Gastrocnemius medialis (tissue), 4 donors: ENCODE measurements at places on chromosomes 2 and 18. TPM values are rescaled to one million over a fixed set of nuclear protein-coding genes. Genes with fewer than 3 reads are reported as not detected.

The KCTD18 gene
- 19.8 TPM for total RNA-seq

The DIPK1C gene
- total RNA-seq = not detected

The UXS1 gene
- 8.0 TPM for total RNA-seq

The AOX1 gene
- total RNA-seq = 22.1 TPM

The ALLC gene
- not detected for total RNA-seq

The APCDD1 gene
- total RNA-seq = 4.8 TPM

The TEX44 gene
- total RNA-seq = not detected

The TXNDC2 gene
- total RNA-seq = not detected

DNA sequence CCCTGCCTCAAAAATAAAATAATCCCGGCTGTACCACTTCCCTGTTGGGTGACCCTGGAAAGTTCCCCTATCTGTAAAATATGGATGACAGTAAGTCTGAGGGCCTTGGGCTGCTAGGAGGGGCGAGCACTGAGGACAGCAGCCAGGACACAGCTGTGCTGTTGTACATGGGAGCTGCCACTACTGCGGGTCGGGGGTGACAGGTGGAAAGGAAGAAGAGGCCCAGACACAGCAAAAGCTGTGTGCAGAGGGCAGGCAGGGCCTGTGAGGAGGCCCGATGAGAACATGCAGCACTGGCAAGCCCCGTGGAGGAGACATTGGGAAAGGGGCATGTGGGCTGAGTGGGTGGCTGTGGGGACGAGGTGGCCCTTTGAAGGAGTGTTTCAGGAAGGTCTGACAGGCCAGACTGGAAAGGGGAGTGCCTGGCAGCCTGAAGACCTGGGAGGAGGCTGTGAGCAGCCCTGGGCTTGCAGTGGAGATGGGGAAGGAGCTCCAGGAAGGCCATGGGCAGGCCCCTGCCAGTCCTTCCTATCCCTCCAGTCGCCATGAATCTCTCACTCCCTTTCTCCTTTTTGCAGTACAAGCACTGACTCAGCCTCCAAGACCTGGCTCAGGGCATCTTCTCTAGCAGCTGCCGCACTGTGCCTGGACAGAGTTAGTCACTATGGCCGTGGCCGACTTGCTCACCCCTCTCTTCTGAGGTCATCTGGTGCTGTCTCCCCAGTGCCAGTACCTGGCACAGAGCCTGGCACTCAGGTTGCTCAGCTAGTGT lies 28.9 kb upstream of the SEMA4C start:
- peak; percentile 33 for DNase-seq
- H3K36me3 ChIP-seq = no peaks in the 10 kb centered on the region
- H3K27ac ChIP-seq = no peak overlapping the region

DNA sequence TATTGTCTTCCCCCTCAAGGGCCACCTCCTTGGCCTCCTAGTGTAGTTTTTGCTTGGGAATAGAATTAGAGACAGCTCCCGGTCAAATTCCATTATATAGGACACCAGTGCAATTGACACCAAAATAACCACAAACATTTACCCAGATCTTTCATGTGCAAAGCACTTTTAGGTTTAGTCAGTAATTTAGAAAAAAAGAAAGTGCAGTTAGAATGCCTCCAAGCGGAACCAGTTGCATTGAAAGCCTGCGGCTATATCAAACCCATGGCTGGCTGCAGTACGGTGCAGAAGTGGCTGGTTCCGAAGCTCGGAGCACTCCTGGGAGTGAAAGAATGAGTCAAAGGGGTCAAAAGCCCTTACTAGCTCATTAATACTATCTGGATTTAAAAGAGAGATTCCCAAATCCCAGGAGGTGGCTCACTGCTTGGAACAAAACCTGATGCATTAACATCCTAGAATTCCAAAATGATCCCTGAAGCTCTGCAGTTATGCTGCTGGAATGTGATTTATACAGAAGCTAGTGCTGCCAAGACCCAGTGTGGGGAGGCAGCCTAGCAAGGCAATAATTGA lies 432.2 kb upstream of the KLHL29 start:
- H3K4me1 ChIP-seq = no peaks in the 10 kb centered on the region
- H3K36me3 ChIP-seq = no peaks in the 10 kb centered on the region
- no peak overlapping the region for H3K27ac ChIP-seq

- no peaks in the 10 kb centered on the region for H3K4me1 ChIP-seq
- no peak overlapping the region for H3K27ac ChIP-seq
- no peak overlapping the region for H3K4me3 ChIP-seq
- DNase-seq = no peak
- H3K36me3 ChIP-seq = no peaks in the 10 kb centered on the region
These were observed 187.7 kb downstream of the IRS1 start for GRCh38 chr2:226611944-226612318.

GRCh38 chr18:9971313-9971920 lies 57.6 kb downstream of the VAPA start:
- no peak overlapping the region for H3K4me3 ChIP-seq
- DNase-seq = peak; percentile 47
- H3K27ac ChIP-seq = no peak overlapping the region
- H3K4me1 ChIP-seq = no peaks in the 10 kb centered on the region
- no peaks in the 10 kb centered on the region for H3K36me3 ChIP-seq

DNA sequence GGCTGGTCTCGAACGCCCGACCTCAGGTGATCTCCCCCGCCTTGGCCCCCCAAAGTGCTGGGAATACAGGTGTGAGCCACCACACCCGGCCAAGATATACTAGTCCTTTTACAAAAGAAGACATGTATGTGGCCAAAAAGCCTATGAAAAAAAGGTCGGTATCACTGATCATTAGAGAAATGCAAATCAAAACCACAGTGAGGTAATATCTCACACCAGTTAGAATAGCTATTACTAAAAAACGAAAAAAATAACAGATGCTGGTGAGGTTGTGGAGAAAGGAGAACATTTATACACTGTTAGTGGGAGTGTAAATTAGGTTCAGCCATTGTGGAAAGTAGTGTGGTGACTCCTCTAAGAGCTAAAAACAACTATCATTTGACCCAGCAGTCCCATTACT lies 26.4 kb downstream of the KLHL23 start:
- H3K27me3 ChIP-seq = no peaks in the 10 kb centered on the region
- no peaks in the 10 kb centered on the region for H3K4me1 ChIP-seq
- no peak for DNase-seq
- no peak overlapping the region for H3K4me3 ChIP-seq
- H3K36me3 ChIP-seq = no peaks in the 10 kb centered on the region

GRCh38 chr2:1598800-1599199 lies 145.5 kb downstream of the PXDN start:
- no peak overlapping the region for H3K4me3 ChIP-seq
- no peaks in the 10 kb centered on the region for H3K4me1 ChIP-seq

GRCh38 chr2:197286805-197287595 lies 23.6 kb downstream of the ANKRD44 start:
- DNase-seq = peak; percentile 23
- H3K36me3 ChIP-seq = no peaks in the 10 kb centered on the region
- no peak overlapping the region for H3K27ac ChIP-seq
- no peaks in the 10 kb centered on the region for H3K4me1 ChIP-seq
- H3K4me3 ChIP-seq = no peak overlapping the region
- H3K27me3 ChIP-seq = no peaks in the 10 kb centered on the region

DNA sequence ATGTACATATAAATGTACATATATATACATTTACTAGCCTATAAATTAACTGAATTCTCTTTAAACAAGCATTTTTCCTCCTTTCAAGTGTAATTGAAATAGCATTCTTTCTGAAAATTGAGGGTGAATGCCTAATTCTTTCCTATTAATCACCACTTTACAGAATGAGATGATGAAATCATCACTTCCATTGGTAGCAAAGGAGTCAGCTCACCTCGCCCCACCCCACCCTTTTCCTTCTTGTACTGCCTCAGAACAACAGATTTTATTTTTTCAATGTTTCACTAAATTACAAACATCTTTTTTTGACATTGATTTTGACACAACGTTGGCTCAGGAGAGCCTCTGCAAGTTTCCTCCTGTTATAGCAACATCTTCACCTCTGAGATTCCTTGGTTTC lies 181.9 kb upstream of the CDH7 start:
- no peak for DNase-seq
- no peaks in the 10 kb centered on the region for H3K4me1 ChIP-seq
- H3K4me3 ChIP-seq = no peak overlapping the region
- H3K27ac ChIP-seq = no peak overlapping the region
- no peaks in the 10 kb centered on the region for H3K27me3 ChIP-seq

GRCh38 chr2:229641676-229642075 lies 72.7 kb downstream of the DNER start:
- H3K27me3 ChIP-seq = no peaks in the 10 kb centered on the region
- no peaks in the 10 kb centered on the region for H3K4me1 ChIP-seq
- DNase-seq = no peak
- H3K4me3 ChIP-seq = no peak overlapping the region

DNA sequence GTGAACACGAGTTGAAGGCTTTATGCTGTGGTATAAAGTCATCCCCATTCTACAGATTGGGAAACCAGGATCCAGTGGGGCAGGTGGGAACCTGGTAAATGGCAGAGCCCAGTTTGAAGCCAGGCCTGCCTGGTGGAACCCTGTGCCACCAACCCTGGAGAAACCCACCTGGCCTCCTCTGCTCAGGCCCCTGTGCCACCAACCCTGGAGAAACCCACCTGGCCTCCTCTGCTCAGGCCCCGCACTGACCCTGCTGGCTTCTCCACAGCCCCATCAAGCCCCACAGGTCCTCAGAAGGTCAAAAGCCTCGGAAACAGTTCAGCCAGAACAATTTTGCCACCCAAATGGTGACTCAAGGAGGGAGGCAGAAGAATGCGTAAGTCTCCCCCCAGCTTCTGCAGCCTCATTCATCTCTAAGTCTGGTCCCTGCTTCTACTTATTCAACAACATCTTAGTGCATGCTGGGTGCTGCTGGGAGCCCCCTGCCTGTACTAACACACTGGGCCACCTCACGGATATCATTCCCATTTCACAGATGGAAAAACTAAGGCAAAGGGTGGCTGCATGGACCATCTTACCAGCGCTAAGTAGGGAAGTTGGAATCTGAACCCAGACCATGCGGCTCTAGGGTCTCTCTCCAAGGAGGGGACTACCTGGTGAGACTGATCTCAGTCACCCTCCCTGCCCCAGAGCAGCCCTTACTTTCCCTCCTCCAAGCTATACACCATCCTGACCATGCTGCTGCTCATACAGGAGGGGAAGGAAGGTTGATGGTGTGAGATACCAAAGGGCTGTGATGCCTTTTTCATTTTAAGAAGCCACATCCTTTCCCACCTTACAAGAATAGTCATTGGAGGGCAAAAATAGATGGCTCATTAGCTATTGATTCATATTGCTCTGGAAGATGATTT lies 93.7 kb upstream of the ID2 start:
- H3K27me3 ChIP-seq = no peaks in the 10 kb centered on the region
- H3K36me3 ChIP-seq = no peaks in the 10 kb centered on the region
- H3K4me1 ChIP-seq = peaks cover 3% of the 10 kb centered on the region
- no peak for DNase-seq
